Mesothelial cell of epicardium (in vitro differentiated cells): ENCODE measurements at places on chromosomes 7 and 10. TPM values are rescaled to one million over a fixed set of nuclear protein-coding genes. Genes with fewer than 3 reads are reported as not detected.

Gene KCNH2
- 11.2 to 12.3 TPM (median 11.7 TPM) in 3 replicates for total RNA-seq

Gene OSBPL3
- total RNA-seq, result 9.8 to 11.9 TPM (median 11.0 TPM) in 3 replicates

Gene ABCB4
- 2.1 to 2.3 TPM (median 2.3 TPM) in 3 replicates for total RNA-seq

Gene IL15RA
- total RNA-seq, result not detected in 3 replicates

Gene GRID2IP
- 1.4 to 1.5 TPM (median 1.5 TPM) in 3 replicates for total RNA-seq

Gene KRIT1
- 49.9 to 58.9 TPM (median 54.3 TPM) in 3 replicates for total RNA-seq

Gene SLC13A1
- total RNA-seq, result not detected in 3 replicates

Gene CALU
- 193 to 199 TPM (median 194 TPM) in 3 replicates for total RNA-seq

Gene PTPN20
- total RNA-seq, result not detected in 3 replicates

Gene DNAH11
- 0.50 to 0.80 TPM (median 0.53 TPM) in 3 replicates for total RNA-seq

Gene CH25H
- not detected in 3 replicates for total RNA-seq

Gene TMEM273
- total RNA-seq, result not detected in 3 replicates

- no peak for DNase-seq
Measured at GRCh38 chr7:146414373-146414772, 297.8 kb downstream of the CNTNAP2 start.

DNA sequence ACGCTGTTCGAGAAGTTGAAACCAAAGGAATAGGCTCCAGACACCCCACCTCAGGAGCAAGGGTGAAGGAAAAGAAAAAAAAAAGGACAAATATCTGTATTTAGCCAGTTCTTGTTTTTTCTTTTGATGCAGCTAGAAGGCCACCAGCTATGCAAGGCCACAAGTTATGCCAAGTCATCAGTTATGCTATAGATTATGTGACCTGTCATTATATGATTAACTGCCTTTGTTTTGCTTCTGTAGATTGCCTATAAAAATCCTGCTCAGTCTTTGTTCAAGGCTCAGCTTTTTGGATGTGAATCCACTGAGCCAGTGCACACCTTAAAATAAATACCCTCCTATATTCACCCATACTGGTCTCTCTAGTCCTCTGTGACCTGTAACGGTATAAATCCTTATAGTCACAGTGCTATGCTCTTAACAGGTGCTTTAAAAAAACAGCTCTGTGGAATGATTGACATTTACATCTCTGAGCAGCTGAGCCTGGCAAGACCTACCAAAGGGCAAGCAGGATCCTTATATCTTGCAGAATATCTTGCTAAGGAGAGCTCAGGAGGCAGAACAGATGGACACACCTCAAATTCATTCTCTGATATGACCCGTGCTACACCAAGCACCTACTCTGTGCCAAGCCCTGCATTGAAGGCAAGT is 20.4 kb downstream of the MAT1A start:
- no peak for DNase-seq

GRCh38 chr7:112782498-112782897 is 7.7 kb downstream of the TMEM168 start:
- no peak for DNase-seq

DNA sequence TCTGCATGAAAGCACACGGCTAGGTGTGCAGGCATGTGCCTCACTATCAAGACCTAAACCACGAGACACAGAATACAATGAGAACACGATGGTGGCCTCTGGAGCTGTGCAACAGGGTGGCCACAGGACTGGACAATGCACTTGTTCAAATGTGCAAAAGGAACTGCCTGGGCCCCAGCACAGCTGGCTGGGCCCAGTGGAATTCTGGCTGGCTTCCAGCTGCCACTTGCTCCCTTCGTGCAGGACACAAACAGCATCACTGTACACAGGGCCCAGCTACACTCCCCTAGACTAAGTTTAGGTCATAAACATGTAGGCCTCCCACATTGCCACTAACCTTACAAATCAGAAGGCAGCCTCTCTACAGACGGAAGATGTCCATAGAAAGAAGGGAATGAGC is 23.4 kb downstream of the DOCK4 start:
- DNase-seq, result no peak

GRCh38 chr10:21989453-21990154 is 13.9 kb downstream of the DNAJC1 start:
- no peak for DNase-seq

GRCh38 chr7:129163875-129164544 is 19.5 kb downstream of the TSPAN33 start:
- DNase-seq, result no peak

DNA sequence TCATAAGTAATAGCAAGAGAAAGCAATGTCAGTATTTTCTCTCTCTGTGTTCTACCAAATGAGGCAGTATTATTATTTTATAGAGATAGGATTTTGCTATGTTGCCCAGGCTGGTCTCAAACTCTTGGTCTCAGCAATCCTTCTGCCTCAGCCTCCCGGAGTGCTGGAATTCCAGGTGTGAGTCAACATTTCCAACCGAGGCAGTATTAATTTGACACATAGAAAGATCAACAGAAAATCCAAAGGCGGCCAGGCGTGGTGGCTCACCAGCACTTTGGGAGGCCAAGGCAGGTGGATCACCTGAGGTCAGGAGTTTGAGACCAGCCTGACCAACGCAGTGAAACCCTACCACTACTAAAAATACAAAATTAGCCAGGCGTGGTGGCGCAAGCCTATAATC is 71.8 kb downstream of the SMURF1 start:
- DNase-seq, result no peak

DNA sequence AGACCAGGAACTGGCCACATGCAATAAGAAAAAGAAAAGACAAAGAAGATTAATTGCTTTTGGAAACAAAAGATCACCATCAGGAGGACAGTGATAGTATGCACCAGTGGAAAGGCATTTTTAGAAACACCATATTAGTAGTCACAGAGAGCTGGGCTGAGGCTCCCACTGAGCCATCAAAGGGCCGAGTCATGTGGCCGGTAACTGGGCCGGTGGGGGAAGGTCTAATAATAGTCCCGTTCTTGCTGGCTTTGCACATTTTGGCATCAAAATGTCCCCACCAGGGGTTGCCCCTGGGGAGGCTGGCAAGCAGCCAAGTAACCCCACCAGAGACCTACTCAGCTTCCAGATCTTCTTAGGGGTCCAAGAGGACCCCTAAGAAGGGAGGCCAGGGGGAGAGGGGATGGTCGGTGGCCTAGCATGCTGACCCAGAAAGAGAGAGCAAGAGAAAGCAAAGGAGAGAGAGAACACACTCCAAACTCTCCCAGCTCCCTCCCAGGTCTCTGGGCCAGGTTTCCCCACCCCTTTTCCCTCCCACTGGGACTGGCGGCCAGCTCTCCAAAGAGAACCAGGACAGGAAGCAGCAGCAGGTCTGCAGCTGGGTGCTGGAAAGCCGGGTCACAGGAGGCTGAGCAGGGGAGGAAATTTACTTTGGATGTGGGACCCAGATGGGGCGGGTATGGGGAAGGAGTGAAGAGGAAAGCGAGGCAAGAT is 70.2 kb upstream of the FGFR2 start:
- no peak for DNase-seq

GRCh38 chr10:4086131-4086898 is 301.3 kb upstream of the KLF6 start:
- DNase-seq, result no peak

GRCh38 chr10:100146875-100147650 is 38.8 kb downstream of the ERLIN1 start:
- no peak for DNase-seq

DNA sequence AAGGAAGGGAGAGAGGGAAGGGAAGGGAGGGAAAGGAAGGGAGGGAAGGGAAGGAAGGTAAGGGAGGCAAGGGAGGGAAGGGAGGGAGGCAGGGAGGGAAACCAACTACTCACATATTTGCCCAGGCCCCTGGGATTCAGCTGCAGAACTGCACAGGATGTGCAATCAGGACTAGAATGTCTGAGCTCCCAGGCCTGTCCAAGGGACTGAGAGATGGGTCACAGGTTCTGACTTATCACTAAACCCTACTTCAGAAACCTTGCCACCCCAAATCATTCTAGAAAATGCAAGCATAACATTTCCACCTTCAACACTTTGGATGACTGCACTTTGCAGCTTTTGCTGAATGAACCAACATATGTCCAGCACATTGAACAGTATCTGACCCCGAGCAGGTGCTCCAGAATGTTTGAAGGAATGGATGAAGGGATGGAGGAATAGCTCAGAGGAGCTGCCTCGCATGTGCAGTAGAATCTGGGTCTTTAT is 245.3 kb downstream of the KCNMA1 start:
- no peak for DNase-seq

DNA sequence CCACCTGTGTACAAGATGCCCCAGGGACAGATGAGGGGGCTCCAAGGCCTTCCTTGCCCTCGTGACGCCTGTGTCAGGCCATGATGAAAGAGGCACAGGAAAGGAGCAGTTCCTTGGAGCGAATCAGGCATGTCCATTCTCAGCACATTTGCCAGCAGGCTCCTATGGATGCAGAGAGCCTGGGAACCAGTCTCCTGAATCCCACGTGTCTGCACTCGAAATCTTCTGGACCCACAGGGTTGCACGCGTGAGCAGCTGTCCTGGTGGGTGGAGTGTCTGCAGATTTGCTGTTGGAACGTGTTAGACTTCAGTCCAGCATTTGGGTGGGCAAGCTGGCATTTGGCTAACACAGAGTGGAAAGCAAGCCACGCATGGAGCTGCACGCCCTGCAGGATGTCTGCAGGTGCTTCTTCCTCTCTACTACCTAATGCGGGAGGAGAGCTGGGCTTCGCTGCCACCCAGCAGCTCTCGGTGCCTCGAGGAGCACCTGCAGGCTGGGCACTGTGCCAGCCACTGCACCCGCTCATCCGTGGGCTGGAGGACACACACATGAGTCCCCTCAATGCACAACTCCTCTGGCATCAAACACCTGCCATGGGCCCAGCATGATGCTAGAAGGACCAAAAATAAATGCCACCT is 140.7 kb downstream of the PAXIP1 start:
- DNase-seq, result no peak

DNA sequence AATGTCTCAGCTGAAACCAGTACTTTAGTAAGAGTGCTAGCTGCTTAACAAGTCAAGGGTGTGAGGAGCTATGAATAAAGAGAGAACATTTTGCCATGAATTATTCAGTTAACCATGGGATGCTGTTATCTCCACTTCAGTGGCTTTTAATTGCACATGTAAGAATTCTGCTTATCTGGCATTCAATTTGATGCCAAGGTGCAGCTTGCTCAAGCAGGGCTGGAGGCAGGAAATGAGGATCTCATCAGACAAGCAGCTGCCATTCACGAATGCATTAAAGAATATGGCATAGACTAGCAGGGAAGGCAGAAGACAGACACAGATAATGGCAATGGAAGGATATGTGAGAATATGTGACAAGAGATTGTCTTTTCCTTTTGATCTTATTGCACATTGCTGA is 697.8 kb downstream of the NRG3 start:
- DNase-seq, result no peak

DNA sequence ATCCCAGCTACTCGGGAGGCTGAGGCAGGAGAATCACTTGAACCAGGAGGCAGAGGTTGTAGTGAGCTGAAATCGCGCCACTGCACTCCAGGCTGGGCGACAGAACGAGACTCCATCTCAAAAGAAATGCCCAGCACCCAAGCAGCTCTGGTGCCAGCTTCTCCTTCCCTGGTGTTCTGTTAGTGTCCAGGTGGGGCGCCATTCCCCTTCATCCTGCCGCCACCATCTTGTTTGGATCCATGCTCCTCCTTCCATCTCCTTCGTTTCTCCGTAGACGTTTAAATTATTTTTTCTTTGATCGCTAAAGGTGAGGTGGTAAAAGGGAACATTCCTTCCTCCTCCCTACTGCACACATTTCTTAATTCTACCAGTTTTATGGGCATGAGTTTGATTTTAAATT is 30.3 kb downstream of the PROSER2 start:
- DNase-seq, result no peak

DNA sequence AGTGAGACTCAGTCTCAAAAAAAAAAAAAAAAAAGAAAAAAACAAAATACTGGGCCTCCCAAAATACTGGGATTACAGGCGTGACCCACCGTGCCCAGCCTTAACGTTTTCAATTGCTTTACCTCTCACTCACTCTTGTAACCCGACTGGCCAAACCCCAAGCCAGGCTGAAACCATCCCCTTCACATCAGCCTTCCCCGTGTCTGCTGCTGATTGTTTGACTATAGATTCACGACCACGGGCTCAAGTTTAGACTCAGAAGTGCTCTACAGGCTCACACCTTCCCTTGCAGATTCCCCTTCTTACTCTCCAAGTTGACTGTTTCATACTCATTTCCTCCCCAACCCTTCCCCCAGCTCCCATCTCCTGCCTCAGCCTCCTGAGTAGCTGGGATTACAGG is 22.3 kb downstream of the TYW1 start:
- no peak for DNase-seq

GRCh38 chr10:113539789-113540188 is 13.1 kb upstream of the HABP2 start:
- no peak for DNase-seq

- no peak for DNase-seq
Measured at GRCh38 chr10:110681023-110681681, 37.0 kb downstream of the RBM20 start.

DNA sequence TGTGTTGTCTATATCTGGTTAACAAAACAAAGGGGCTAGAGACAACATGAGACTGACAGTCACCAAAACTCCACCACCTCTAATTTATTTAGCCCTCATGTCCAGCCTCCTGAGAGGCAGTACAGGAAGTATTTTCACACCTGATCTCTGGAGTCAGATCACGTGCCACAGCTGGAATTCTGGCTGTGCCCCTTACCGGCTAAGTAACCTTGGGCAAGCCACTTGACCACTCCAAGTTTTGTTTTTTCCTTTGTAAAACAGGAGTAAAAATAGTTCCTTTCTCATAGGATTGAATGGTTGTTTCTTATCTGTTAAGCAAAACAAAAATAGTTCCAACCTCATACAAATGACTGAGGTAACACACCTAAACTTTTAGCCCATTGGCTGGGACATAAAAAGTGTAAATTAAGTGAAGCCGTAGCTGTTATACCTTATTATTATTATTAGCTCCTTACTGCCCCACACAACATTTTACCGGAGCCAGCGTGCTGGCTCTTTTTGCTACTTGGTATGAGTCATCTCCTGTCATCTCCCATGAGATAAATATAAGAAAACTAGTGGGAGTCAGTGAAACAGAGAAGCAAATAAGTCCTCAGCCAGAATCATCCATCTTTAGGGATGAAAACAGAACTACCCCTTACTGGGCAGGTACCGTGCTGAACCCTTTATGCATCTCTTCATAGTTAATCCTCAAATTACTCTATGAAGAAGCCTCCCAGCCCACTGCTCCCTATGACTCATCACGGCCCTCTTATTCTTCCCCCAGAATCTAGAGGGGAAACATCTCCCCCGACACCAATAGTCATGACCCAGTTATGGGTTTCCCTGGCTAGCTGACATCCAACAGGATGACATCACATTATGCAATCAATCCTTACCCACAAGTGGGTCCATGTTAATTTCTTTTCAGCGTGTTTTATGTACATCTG is 44.9 kb downstream of the PPP1R3C start:
- DNase-seq, result no peak

- no peak for DNase-seq
Measured at GRCh38 chr7:120898715-120899499, 41.0 kb upstream of the TSPAN12 start.

- DNase-seq, result peak; percentile 43
Measured at GRCh38 chr10:124092860-124093773, at the start of gene CHST15. CHST15 (minus strand) TSS chr10:124093598; CDS start chr10:124046212, 47,386 bp downstream.

GRCh38 chr7:87479951-87480350 is 4.5 kb upstream of the ABCB4 start:
- DNase-seq, result no peak

GRCh38 chr10:62826273-62826672 is 10.1 kb upstream of the EGR2 start:
- DNase-seq, result no peak
